Pulmonary artery endothelial cell (primary cell): ENCODE measurements at places on chromosomes 1 and 21.

DNA sequence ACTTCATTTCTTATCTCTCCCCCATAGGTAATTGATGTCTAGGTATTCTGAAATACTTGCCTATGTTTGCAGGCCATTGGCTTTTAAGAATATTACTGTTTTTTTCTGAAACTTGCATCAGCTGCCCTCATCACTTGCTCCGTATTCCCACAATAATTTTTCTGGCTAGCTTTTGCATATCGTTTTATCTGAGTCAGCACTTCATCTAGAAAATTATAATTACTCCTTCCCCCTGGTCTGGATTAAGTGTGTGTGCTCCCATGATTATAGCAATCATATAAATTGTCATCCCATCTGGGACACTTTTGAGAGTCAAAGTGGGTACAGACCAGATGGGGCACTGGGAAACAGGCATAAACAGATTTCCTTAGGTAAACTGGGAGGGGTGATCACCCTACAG lies 583.2 kb upstream of the B3GALT2 start:
- no peak for DNase-seq

DNA sequence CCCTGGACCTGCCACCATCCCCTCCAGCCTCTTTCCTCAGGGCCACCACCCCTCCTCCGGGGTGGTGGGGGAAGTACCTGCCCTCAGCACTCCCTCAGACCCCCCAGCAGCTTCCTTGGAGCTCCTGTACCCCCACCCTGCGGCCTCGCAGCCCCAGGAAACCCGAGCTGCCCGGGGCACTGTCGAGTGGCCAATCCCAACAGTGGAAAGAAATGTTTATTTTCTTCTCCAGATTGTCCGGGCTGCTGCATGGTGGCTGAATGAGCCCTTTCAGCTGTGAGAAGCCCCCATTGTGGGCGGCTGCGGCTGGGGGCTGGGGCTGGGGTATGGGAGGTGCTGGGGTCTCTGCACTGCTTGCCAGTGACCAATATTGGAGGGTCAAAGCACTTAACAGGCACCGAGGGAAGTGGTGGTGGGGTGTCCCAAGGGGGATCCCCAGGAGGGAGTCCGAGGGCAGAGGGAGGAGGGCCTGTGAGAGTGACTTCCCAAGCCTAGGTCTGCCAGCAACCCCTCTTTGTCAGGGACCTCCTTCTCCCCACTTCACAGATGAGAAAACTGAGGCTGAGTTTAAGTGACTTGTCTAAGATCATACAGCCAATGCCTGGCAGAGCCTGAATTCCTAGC lies 25.2 kb downstream of the RUNX3 start:
- no peak for DNase-seq

DNA sequence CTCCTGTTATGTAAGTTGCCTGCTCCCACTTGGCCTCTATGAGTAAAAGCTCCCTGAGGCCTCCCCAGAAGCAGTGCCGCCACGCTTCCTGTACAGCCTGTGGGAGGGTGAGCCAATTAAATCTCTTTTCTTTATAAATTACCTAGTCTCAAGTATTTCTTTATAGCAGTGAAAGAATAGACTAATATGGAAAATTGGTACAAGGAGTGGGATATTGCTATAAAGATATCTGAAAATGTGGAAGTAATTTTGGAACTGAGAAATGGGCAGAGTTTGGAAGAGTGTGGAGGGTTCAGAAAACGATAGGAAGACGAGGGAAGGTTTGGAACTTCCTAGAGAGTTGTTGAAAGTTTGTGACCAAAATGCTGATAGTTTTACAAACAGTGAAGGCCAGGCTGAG lies 572.3 kb downstream of the MATN1 start:
- DNase-seq = no peak

- DNase-seq = no peak
Observed at GRCh38 chr1:237932816-237933215, 42.1 kb upstream of the ZP4 start.

- no peak for DNase-seq
Observed at GRCh38 chr1:113095790-113096455, 22.9 kb downstream of the LRIG2 start.

- no peak for DNase-seq
Observed at GRCh38 chr1:203636291-203636690, 9.7 kb downstream of the ATP2B4 start.

DNA sequence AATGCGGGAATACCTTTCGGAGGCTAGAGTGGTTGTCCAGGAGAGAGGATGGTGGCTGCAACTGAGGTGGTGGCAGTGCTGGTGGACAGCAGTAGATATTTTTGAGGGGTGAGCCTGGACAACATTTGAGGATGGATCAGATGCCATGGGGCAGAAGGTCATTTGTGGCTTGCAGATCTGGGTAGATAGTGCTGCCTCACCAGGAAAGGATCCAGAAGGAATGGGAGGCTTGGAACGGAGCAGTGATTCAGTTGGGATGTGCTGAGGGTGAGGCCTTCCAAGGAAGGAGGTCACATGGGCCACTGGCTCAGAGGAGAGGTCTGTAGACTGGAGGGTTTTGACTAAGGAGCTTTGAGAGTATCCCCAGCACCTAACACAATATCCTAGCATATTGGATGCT lies 110.8 kb upstream of the KAZN start:
- no peak for DNase-seq

DNA sequence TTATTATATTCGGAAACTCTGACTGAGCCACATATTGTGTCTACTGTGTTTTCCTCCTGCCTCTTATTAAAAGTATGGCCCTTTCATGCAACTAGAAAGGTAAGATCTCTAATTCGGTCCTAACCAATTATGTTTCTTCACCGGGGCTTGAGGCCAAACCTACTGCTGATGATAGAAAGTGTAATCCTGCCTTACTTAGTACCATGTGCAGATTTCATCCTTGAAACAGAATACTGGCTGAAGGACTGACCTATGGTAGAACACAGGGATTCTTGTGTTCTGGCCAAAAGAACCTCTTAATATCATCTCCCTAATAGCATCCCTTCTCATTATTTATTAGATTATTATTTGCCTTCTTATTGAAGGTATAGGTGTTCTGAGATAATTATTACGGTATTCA lies 72.6 kb downstream of the TOR3A start:
- no peak for DNase-seq

DNA sequence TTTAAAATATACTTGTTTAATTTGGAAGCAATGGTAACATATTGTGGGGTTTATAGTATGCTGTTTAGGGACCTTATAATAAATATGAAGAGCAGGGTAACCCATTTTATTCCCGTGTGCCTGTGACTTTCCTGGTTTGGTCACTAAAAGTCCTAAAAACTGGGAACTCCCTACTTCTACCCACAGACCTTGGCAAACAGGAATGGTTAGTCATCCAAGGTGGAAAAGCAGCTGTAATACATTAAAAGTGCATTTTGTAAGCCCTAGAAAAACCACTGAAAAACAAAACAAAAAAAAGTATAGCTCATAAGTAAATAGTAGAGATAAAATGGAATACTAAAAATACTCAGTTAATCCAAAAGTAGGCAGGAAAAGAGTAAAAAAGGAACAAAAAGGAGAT lies 538.9 kb downstream of the LMO4 start:
- no peak for DNase-seq

GRCh38 chr1:207901041-207901653 lies 9.8 kb downstream of the CD34 start:
- no peak for DNase-seq

- no peak for DNase-seq
Observed at GRCh38 chr1:240413732-240414131, 198.2 kb downstream of the GREM2 start.

DNA sequence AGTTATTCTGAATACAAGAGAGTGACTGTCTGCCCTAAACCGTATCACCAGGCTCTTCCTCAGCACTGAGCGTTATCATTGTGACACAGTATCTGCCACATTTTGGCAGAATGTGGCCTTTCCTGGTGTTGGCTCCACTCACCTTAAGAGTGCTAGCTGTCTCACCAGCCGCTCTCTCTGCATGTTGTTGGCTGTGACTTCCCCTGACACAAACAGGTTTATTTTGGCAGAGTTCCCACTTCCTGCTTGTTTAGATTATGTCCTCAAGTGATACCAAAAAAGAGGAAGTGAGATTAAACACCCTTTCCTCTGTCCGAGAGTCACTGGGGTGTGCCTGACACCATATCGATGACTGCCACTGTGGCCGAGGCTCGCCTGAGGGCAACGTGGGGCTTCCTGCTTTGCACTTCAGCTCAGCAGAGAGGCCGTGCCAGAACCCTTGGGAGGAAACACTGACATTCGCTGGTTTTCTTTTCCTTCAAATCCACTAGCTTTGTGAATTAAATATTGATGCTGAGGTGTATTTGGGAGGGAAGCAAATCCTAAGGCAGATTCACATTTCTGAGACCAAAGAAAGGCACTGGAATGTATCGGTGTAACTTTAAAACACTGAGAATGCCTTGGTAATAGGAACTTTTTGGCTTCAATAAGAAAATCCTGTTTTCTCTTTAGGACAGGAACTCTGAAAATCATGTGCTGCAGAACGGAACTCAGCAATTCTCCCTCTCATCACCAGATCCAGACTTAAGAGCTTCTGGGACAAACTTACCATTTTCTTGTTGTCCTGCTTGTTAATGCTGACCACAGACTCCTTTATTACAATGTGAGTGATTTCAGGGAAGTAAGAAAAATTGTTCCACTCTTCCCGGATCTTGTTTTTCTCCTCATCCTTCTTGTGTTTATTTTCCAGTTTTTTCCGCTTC lies 102.1 kb downstream of the JAK1 start:
- peak; percentile 67 for DNase-seq

DNA sequence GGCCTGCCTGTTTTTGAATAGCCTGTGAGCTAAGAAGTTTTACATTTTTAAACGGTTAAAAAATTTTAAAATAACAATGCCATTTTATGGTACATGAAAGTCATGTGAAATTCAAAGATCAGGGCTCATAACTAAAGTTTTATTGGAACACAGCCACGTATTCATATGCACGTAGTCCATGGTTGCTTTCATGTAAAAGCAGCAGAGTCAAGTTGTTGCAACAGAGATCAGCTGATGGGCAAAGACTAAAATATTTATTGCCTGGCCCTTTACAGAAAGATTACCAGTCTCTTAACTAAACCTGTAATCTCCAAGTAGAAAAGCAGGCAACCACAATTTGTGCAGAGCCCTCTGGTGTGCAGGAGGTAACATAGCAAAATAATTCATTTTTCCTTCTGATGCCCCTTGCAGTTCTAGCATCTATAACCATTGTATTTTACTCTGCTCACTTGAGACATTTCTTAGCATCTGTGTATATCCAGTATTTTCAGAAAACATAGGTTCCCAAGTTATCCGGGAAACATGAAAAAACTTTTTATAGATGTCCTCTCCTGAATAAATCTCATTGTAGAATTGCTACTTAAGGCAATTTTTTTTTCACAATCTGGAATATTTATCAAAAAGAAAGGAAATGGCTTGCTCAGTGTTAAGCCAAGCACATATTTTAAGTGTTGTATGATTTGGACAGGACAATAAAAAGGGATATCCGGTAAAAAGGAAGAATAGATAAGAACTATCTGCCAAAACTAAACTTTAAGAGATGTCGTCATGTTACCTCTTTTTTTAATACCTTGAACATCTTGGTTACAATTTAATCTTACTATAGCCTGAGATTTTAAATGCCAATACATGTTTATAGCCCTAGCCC lies 430.8 kb downstream of the PLPP3 start:
- DNase-seq = no peak

- DNase-seq = no peak
Observed at GRCh38 chr21:34827445-34828235, 158.8 kb downstream of the CLIC6 start.

GRCh38 chr1:80668372-80668771 lies 1132.4 kb upstream of the ADGRL2 start:
- DNase-seq = no peak

- DNase-seq = no peak
Observed at GRCh38 chr1:67860776-67861175, 27.5 kb upstream of the GNG12 start.

DNA sequence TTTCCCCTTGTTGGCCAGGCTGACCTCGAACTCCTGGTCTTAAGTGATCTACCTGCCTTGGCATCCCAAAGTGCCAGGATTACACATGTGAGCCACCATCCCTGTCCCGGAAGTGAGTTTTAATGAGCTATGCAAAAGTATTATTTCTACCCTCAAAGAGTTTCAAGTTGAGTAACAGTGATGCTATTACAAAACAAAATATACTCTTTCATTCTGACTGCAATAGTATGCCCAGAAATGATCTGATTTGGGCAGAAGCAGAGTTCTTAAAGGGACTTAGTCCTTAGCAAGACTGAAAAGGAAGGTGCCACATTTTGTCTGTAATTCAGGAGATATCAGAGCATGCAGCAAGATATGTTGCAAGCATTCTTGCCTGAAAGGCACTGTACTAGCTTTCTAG lies 375.4 kb downstream of the NUF2 start:
- no peak for DNase-seq

- DNase-seq = no peak
Observed at GRCh38 chr1:30742963-30743559, 14.5 kb downstream of the LAPTM5 start.

DNA sequence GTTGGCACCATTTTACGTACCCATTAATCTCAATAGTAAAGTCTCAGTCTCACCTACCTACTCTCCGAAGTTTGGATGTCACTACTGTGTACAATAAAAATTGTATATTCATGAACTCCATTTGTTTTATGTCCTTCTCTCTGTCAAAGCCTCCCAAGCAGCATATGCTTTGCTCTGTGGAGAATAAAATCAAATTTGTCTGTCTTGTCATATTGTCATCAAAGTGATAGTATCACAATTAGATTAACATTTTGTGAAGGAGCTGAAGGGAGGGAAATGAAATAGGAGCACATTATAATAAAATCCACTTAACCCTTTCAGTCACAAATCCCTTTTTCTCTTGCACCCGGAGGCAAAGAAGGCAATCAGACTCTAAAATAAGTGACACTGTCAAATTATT lies 177.1 kb upstream of the RRP15 start:
- DNase-seq = no peak

DNA sequence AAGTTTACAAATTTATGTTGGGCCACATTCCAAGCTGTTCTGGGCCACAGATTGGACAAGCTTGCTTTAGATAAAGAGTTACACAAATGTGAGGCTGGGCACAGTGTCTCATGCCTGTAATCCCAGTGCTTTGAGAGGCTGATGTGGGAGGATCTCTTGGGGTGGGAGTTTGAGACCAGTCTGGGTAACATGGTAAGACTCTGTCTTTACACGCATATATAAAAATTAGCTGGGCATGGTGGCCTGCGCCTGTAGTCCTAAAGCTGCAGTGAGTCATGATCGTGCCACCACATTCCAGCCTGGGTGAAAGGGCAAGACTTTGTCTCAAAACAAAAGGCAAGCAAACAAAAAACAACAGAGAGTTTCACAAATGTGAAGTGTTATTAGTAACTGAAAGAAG lies 5.9 kb upstream of the VCAM1 start:
- DNase-seq = no peak

DNA sequence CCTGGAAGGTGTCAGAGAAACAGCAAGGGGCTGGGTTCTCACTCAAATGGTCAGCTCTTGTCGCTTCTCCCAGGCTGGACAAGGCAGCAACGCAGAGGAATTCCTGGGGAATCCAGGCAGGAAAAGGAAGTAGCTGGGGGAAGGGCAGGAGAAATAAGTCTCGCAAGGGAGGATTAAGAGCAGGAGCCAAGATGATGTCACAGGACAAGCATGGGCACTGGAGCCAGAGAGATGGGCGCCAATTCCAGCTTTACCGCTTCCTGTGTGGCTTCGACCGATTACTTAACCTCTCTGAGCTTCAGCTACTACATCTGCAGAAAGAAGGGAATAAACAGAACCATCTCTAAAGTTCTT lies 70.5 kb downstream of the SSBP3 start:
- peak; percentile 79 for DNase-seq

- no peak for DNase-seq
Observed at GRCh38 chr1:67338642-67339041, 31.0 kb downstream of the IL12RB2 start.
